Fibroblast of the aortic adventitia (primary cell): ENCODE measurements at places on chromosomes 3 and 15. TPM values are rescaled to one million over a fixed set of nuclear protein-coding genes. Genes with fewer than 3 reads are reported as not detected.

The HCN4 gene
- total RNA-seq = not detected in 2 replicates

The ACTL6A gene
- 72.8 and 154 TPM in 2 replicates for total RNA-seq

The TRH gene
- total RNA-seq = 2.5 TPM in 1 of 2 replicates, not detected in the other

The NMD3 gene
- total RNA-seq = 88.0 and 165 TPM in 2 replicates

The DTX3L gene
- 33.5 and 39.6 TPM in 2 replicates for total RNA-seq

The FANCD2OS gene
- total RNA-seq = not detected in 2 replicates

The ALG1L2 gene
- total RNA-seq = 0.54 TPM in 1 of 2 replicates, not detected in the other

DNA sequence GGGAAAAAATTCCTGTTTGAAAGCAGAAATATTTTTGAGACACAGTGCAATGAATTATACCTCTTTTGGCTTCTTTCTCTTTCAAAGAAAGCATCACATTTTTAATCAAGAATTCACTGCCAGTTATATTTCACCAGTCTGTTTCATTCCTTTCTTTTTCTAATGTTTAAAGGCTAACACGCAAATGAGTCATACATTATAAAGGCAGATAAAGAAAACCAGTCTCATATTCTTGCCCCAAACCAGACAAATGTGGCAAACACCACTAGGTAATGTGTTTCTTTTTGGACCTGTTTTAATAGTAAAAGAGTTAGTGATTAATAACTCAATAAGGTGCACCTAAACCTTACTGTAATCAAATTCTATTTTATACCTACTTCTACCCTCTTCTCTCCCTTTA, 83.8 kb downstream of the PLOD2 start:
- DNase-seq = peak; percentile 44

- no peak for DNase-seq
Measured at GRCh38 chr3:8253201-8253600, 248.4 kb upstream of the LMCD1 start.

- no peak for DNase-seq
Measured at GRCh38 chr15:65373163-65373651, 4.6 kb downstream of the IGDCC3 start.

DNA sequence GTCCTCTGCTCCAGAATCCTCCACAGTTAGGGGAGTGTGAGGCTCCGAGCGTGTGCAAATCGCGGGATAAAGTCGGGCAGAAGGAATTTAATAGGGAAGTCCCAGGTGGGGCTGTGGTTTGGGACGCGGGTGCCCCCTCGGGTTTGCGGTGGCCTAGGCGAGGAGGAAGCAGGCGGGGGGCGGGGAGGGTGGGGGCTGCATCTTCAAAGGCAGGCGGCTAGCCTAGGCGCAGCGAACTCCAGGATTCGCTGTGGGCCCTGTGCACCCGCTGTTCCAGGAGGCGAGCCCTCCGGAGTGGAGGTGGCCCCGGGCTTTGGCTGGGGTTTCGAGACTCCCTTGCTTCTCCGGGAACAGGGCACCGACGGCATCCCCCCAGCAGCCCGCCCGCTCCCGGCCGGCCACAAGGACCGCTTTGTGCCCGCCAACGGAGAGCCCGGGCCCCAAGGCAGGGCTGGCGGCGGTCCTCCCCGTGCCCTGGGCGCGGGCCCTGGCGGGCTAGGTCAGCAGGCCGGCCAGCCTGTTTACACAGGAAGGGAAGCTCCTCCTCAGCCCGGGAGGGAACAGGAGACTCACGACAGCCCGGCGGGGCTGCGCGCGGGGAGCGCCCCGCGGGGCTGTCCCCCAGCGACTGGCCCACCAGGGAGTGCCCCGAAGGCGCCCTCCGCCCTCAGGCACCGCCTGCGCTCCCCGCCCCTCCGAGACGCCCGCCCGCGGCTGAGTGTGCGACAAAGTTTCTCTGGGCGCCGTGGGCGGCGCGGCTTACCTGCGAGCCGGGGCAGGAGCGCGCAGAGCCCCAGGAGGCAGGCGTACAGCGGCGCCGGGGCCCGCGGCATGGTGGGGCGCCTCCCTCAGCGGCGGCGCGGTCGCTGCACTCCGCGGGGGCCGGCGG, 753 bp downstream of the ITGB5 start:
- peak; percentile 34 for DNase-seq

DNA sequence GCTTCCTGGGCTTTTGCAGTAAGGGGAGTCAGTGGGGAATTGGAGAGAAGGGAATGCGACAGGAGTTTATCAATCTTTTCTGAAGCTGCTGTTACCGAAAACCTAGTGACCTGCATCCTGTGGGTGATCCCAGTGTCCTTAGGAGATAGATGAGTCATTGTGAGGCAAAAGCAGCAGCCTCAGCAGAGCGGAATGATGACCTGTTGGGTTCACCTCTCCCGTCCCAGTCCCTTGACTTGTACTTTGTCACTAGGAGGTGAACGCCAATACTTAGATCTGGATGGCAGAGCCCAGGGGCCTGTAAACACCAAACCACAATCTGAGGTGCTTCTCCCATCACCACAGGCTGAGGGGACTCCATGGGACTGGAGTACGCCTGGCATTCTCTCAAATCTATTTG, 17.9 kb downstream of the CDAN1 start:
- no peak for DNase-seq

GRCh38 chr3:57060089-57060821, at the start of gene SPATA12:
TSS of gene SPATA12 (plus strand) at chr3:57060664. CDS start at chr3:57073695, 13,031 bp downstream.
- peak; percentile 88 for DNase-seq

- no peak for DNase-seq
Measured at GRCh38 chr15:82680200-82681102, 29.2 kb downstream of the AP3B2 start.

- no peak for DNase-seq
Measured at GRCh38 chr15:48463366-48463880, 132.2 kb downstream of the DUT start.

GRCh38 chr15:67805666-67806516, 19.4 kb upstream of the SKOR1 start:
- DNase-seq = no peak

- no peak for DNase-seq
Measured at GRCh38 chr3:53633197-53633787, 138.9 kb downstream of the CACNA1D start.

DNA sequence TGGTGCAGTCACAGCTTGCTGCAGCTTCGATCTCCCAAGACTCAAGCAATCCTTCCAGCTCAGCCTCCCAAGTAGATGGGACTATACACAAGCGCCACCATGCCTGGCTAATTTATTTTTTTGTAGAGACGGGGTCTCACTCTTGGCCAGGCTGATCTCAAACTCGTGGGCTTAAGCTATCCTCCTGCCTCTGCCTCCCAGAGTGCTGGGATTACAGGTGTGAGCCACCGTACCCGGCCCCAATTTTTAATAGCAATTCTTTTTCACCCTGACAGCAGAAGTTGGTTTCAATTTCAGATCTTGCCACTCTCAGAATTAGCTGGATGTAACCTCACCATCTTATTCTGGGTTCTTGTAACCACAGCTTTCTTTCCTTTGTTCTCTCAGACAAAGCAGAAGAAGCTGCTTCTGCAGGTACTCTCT, 64.8 kb downstream of the TRIM71 start:
- no peak for DNase-seq

DNA sequence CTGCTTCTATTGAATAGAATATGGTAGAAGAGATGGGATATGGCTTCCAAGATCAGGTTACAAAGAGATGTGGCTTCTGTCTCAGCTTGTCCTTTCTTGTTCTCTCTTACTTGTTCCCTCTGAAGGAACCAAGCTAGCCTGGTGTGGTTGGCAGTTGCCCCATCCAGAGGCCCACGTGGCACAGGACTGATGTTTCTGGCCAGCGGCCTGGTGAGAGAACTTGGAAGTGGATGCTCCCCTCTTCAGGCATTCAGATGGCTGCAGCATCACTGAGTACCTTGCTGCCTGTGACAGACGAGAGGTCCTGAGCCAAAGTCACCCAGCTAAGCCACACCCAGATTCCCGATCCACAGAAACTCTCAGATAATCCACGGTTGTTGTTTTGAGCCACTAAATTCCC, 183.6 kb downstream of the NSMCE3 start:
- no peak for DNase-seq

- peak; percentile 63 for DNase-seq
Measured at GRCh38 chr15:48954538-48954937, 9.2 kb downstream of the SHC4 start.

- DNase-seq = no peak
Measured at GRCh38 chr3:141457624-141458236, 29.1 kb upstream of the RASA2 start.

DNA sequence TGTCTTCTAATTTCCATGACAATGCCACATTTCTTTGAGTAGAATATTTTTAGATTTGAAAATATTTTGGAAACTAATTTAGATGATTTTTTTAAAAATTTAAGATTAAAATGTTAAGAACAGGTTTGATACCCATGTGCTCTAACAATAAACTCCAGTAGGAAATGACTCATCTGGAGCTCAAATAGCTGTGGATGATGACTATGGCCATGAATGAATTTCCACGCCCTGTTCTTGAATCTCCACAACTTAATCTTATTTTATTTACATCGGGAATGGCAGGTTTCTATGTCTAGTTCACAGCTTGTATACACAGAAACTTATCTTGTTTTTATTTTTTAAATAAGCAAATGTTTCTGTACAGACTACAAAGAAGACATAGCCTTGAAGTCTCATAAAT, 726.8 kb downstream of the NAALADL2 start:
- peak; percentile 45 for DNase-seq

DNA sequence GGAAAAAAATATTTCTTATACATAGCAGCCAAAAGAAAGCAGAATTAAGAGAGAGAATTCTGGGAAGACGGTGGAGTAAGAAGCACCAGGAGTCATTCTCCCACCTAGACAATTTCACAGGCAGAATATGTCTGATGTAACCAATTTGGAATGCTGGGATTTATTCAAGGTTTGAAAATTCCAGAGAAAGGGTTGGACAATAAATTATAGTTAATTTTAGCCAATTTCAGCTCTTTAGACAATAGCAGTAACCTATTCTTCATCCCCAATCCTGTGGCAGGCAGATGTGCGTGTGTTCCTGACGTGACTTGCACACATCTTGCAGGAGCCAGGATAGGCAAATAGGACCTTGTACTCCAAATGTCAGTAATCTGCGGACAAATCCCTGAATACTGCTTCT, 541.0 kb upstream of the NAALADL2 start:
- DNase-seq = no peak

DNA sequence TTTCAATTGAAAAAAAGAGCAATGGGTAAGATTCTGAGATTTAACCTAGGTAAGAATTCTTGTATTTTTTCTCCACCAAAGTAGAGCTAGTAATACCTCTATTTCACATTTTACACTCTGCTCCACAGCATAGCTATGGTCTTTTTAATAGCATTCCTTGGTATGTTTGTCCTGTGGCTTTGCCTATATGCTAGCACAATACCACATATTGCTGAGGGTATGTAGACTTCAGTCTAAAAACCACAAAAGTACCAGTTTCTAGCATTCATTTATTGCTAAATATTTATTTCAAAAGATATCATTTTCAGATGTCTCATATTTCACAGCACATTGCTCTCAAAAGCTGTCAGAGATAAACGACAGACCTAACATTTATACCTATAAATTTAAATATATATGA, 18.2 kb upstream of the EOGT start:
- DNase-seq = no peak

GRCh38 chr15:66619152-66619903, 53.5 kb upstream of the LCTL start:
- peak; percentile 77 for DNase-seq

- no peak for DNase-seq
Measured at GRCh38 chr15:99103279-99103678, 1.6 kb upstream of the SYNM start.
